Stimulated activated CD8-positive, alpha-beta memory T cell treated with anti-CD3 and anti-CD28 coated beads, Interleukin-7, amount 100 ng/mL, for 4 hours (primary cell): ENCODE measurements at places on chromosomes 1 and 21.

GRCh38 chr1:244598611-244599010 is 54.3 kb upstream of the DESI2 start:
- no peak for DNase-seq

DNA sequence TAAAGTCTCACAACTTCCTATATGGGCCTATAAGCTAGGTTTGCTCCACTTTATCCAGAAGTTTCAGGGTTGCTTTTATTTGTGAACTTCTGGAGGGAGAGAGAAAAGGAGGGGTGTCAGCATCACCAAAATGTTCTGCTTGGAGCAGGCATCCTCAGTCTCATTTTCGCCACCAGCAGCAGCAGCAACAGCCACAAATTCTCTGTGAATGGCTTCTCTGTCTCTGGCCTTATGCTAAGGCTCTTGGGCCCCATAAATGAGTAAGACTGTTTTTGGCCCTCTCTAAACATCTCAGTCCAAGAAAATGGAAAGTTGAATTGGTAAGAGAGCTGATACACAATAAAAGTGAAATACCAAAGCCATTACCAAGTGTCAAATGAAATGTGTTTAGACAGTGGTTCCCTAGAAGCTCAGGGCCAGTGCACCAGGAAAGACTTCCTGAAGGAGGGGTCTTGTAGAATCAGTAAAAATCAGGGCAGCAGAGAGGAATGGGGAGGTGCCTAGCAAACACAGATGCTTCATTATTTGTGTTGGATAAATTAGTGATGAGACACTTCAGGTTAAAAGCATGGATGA is 53.0 kb upstream of the SPATA6 start:
- no peak for DNase-seq

GRCh38 chr1:85387781-85388180 is 77.2 kb downstream of the DDAH1 start:
- DNase-seq: no peak

DNA sequence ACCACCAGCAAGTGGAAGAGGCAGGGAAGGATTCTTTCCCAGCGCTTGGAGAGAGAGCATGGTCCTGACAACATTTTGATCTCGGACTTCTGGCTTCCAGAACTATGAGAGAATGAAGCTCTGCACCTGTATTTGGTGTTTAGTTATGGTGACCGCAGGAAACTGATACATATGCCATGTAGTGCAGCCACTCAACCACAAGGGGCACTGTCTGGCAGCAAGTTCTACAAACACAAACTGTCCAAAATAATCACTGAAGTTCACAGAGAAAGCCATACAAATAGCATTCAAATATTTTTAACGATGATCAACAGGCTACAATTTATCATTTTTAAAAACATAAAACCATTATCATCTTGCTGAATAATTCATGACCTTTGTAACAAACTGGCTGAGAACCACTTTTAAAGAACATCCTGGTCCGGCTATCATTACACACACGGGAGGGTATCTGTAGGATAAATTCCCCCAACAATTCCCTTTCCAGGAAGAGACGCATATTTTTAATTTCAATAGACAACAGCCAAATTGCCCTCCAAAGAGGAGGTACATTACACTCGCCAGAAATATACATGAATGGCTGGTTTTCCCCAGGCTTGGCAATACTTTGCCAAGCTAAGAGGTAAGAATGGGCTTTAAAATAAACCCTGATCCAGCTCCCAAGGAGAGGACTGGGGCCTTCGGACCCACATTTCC is 9.2 kb upstream of the CBR3 start:
- peak; percentile 25 for DNase-seq

DNA sequence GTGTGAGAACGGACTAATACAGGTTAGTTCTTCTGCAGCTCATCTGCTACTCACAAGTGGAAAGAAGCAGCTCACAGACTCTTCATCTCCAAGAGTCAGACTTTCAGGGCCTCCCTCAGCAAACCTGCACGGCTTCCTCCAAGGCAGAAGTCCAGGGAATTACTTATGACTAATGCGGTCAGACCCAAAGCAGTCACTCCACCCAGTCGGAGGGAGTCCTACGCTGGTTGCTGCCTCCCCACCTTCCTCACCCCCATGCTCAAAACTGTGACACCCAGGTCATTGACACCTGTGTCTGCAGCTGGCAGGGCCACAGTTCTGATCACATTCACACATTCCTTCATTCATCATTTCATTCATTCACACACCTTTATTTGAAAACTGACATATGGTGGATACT is 38.4 kb upstream of the PRDM2 start:
- no peak for DNase-seq

- DNase-seq: no peak
Measured at GRCh38 chr1:40626383-40626770, 39.1 kb downstream of the RIMS3 start.

GRCh38 chr1:157700305-157700704 is 264 bp downstream of the FCRL3 start:
- no peak for DNase-seq

DNA sequence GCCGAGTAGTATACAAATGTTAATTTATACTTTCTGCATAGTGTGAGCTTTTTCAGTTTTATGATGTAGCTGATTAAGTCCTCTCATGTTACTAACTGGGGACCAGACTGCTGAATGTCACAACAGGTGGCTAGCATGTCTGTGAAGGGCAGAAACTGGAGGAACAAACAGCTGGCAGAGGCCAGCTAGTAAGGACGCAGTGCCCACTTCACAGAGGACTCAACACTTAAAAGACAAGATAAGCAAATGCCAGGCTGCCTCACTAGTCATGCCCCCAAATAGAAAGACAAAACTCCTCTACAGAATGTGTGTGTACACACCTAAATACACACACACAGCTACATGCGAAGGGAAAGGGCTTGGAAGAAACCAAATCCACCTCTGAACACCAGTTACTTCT is 73.8 kb upstream of the ZNF678 start:
- no peak for DNase-seq

DNA sequence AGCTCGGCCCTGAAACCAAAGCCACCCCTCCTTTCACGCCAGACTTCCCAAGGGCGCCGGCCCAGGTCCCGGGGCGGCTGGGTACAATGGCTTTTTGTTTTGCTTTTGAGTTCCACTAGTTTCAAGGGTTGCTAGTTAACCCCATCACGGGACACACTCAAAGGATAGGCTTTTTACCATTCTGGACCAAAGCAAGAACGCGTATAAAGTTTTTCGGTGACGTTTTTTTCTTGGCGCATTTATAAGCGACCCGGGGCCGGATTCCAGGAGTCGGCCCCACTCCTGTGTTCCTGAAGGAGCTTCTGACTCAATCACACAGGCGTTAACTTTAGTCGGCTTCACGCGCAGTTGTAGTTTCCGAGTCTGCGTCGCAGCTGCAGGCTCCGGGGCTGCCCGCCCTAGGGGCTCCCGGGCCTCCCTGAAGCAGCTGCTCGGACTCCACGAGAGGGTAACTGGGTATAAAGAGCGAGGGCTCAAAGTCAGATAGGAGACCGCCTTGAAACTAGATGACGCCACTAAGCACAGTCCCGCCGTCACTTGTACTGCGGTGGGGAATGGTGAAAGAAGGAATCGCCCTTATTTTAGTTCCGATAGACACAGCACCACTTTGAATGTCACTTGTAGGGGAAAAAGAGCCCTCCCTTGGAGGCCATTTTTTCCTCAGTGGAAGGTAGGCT is 707 bp upstream of the KLHL21 start:
- peak; percentile 27 for DNase-seq

GRCh38 chr1:167617153-167618147 is 12.6 kb upstream of the RCSD1 start:
- no peak for DNase-seq

DNA sequence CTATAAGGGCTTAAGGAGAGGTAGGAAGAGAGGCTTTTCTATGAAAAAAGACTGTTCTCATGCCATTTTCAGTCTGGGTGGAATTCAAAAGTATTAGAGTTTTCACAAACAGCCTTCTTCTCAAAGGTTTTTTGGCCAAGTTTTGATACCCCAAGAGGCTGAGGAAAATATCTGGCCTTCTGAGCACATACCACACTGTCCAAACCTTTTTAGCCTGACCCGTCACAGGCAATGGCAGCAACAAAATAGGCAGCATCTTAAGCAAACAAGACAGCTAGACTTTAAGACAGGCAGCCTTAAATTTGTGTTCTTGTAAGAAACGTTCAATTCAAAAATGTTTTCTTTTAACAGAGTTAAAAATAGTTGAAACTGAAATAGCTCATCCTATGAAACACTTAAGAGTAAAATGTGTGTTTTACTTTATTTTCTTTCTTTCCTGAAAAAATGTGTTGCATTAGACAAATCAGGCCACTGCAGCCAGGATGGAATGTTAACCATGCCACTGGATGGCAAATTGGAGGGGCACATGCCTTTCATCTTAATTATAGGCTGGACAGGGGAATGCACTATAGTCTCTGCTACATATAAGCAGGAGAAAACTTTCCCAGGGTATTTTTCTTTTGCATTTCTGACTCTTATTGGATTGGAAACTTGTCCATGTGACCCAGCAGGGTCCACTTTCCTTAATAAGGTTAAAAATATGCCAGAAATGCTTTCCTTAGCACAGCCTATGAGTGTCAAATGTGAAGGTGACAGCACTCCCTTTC is 315.0 kb downstream of the TGFB2 start:
- DNase-seq: no peak

DNA sequence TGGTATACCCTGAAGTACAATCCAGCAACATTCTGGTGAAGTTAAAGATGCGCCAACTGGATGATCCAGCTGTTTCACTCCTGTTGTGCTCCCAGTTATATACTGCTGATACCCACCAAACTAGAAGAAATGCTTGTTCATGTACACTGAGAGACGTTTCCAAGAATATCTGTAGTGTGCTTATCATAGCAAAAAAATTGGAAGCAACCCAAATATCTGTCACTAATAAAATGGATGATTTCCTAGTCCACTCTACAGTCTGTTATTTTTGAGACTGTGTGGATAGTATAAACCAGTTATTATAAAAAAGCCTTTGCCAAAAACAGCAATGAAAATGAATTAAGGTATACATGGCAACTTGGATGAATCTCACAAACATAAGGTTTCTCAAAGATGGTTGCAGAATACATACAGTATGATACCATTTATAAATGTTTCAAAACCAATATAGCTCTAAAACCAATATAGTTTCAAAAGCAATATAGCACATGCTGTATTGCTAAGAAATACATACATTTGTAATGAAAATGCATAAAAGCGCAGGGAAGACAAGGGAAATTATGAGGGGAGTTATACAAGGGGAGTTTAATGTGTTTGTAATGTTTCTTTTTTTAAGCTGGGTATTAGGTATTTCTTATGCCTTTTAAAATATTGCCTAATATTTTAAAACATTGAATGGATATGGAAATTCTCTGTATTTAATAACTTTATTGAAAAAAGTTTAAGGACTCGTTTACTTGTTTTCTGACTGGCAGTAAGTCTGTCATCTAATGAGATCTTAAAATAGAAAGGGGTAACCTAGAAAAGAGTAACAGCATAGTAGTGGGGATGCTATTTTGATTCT is 36.5 kb downstream of the GPSM2 start:
- no peak for DNase-seq

DNA sequence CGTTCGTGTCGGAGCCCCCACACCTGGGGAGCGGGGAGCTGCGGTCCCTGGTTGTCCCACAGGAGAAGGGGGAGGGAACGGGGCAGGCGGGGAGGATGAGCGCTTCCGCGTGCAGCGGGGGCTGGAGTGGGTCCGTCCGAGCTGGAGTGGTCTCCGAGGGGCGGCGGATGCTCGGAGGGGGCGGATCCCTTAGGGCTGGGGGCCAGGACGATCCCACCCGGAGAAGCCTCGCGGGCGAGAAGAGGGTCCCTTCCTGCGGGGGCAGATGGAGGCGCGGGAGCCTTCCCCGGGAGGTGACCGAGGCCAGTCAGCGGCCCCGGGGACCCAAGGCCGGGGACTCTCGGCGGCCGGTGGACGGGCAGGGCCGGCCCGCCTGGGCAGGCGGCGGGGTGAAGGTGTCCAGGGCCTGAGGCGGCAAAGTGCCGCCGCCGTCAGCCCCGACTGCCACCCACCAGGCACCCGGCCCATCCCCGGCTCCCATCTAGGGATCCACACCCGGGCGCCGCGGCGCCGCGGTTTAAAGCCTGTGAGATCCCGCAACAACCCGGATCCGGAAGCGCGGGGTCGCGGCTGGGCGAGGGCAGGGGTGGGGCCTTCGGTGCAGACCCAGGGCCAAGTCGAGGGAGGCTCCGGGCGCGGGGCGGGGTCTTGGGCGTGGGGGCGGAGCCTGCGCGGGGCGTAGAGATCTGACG is 5.3 kb upstream of the CCDC27 start:
- DNase-seq: peak; percentile 64

GRCh38 chr1:35605071-35605866 is 32.2 kb downstream of the TFAP2E start:
- DNase-seq: no peak

GRCh38 chr1:95041491-95042165 is 31.1 kb downstream of the ALG14 start:
- DNase-seq: no peak

GRCh38 chr1:7387053-7387927 is 383.8 kb upstream of the VAMP3 start:
- DNase-seq: no peak

DNA sequence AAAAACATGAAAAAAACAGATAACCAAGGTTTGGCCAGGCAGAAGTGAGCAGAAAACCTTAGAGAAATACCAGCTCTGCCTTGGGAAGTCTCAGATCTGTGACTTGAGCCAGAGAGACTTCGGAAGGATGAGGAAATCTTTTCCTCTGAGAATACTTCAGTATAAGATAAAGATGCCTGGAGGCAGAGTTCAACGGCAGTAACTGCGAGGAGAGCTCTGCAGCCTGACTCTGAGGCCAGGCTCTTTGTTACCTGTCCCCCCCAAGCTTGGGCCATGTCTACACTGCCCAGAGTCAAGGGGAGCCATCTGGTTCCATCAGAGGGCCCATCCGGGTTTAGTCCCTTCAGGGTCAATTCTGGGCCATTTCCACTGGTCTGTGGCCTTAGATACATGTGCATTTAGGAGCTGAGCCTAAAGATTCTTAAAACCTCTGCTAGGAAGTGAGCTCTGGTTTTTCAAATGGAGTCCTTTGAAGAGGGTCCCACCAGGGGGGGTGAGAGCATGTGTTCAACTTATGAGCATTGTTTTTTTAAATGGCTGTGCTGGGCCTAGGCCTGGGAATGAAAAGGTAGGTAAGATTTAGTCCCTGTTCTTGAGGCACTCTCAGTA is 8.7 kb downstream of the KIRREL1 start:
- no peak for DNase-seq

DNA sequence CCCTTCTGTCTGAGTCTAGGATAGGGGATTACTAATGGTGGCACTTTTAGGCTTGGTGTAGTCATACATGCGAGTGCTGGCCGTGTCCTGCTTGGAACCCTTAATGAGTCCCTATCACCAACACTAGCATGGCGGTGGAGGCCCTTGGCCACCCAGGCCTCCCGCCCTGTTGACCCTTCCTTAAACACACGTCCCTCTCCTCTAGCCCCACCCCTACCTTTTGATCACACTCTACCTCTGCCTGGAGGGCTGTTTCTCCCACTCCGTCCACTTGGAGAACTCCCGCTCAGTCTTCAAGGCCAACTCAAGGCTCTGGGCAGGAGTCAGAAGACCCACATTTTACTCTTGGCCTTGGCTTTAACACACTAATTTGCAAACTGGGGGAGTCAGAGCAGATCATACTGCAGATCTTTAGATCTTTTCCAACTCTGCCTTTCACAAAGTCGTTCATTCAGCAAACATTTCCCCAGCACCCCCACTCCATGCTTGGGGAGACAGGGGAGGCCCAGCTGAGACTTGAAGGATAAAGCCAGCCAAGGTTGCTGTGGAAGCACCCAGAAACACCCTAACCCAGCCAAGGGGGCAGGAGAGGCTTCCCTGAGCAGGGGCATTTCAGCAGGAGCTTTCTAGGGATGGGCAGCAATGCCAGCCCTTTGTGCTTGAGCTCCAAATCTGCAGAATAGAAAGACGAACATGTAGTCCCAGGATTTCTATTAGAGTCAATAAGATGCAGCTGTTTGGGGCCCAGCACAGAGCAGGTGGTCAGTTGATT is 1.9 kb downstream of the PODN start:
- DNase-seq: no peak
